HT1080 (cell line): ENCODE measurements at places on chromosomes 4 and X.

DNA sequence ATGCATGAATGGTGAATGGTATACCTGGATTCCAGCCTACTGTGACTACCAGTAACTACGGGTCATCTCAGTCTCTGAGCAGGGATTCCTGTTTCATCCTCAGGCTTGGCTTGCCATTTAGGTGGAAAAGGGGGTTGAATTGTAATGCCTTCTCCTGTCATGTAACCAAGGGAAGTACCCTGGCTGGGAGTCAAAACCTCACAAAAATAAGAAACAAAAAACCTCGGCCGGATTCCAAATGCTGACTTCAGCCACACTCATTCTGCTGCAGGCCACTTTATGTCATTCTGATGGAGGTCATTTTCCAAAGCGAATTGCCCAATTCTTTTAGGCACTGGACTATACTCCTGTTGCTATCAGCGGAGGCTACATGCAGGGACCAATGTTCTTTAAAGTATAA is 324.7 kb downstream of the LDB2 start:
- peak; percentile 29 for DNase-seq

GRCh38 chr4:108365551-108365950 is 196.8 kb upstream of the LEF1 start:
- DNase-seq = no peak

DNA sequence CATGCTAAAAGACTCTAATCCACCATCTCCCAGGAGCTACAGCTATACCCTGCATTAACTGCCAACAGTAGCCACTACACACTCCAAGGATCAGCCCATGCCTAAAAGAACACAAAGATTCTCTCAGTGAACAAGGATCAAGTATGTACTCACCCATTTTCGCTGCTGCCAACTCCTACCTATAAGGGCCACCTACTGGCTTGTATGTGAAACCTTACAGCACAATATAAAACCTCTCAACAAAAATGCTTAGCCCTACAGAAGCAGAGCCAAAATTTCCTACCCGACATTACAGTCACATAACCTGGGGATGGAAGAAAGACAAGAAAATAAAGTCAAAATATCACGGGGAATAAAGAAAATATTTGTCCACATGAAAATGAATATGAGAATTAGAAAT is 562.8 kb upstream of the POU3F4 start:
- peak; percentile 0 for DNase-seq

GRCh38 chr4:66640233-66640990 is 904.9 kb downstream of the CENPC start:
- DNase-seq = no peak

DNA sequence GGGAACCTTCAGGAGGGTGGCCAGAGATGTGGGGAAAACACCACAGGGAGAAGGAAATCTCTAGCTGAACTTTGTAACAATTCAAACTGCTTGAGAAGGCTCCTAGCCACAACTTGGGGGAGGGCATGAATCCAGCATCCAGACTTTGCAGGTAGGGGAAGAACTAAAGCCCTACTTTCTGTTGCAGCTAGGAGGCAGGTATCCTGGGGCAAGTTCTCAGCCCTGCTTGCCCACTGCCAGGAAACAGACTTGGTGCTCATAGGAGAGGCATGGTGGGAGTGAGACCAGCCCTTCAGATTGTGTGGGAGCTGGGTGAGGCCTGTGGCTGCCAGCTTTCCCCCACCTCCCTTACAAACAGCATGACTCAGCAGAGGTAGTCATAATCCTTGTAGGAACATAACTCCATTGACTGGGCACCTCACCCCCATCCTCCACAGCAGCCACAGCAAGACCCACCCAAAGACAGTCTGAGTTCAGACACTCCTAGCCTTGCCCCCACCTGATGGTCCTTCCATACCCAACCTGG is 209.5 kb upstream of the CPEB2 start:
- peak; percentile 93 for DNase-seq

- DNase-seq = peak; percentile 36
These were observed 9.6 kb downstream of the BMP3 start for GRCh38 chr4:81040012-81040659.
